ENCODE measurements at places on chromosomes 12 and 14.

GRCh38 chr14:22420598-22421186, 168.3 kb downstream of the DAD1 start:
- no peak for DNase-seq

DNA sequence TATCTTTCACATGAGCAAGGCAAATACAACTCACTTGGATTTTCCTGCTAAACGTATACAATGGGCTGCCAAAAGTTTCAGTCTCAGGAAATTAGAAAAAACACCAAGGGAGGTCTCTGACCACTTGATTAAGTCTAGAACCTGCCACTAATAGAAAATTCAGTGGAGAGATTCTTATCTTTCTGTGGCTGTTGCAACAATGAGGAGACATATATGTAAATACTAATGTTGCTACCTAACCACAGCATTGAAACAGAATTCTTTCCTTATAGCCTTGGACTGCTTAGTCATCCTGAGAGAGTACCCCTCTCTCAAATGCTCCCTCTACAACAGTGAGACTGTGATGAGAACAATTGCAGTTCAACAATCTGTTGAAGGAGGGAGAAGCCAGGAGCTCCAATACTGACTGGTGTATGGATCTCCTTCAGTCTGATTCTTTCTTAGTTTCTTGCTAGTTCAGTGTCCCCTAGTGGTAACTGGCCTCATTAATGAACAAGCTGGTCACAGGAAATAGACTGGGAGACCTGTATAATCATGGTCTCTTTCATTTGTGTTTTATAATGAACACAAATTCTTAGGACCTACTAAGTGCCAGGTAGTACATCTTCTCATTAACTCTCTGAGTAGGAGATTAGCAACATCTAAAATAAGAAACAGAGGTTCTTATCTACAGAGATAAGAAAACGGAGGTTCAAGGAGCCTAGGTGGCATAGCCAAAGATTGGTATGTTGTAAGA, 164.5 kb downstream of the SLC38A4 start:
- no peak for DNase-seq

DNA sequence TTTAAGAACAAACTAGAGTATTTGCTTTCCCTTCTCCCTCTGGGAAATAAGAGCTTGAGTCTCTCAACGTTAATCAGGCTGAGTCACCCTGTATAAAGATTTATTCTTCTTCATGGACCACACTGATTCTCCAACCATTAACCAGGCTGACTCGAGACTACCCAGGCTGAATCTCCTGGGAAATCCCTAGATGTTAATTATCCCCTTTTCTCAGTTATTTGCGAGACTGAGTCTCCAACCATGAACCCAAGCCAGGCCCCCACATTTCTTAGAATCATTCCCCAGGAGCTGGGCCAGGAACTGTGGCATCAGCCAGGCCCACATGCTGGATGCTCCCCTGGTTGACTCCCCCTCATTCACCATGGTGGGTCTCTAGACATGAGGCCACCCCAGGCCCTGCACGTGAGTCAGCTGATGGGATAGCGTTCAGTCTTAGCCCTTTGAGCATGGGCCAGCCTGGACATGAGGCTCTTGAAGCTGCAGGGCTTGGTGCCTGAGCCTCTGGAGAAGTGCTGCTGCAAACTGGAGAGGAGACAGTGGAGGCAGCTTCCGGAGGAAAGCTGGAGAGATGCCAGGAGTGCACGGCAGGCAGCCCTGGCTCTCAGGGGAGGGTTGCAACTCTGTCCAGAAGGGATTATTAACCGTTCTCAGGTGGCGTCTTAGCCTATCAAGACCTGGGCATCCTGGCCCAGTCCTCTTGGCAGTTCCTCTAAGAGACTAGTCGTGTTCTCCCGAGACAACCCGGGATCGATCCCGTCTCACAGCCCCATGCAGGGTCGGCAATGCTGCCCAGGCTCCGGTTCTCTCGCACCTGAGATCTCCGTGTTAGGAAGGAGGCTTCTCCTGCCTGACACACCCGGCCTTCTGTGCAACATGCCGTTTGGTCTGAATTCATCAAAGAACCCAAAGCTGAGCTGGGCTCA, 296.6 kb downstream of the ADGRD1 start:
- DNase-seq: no peak

DNA sequence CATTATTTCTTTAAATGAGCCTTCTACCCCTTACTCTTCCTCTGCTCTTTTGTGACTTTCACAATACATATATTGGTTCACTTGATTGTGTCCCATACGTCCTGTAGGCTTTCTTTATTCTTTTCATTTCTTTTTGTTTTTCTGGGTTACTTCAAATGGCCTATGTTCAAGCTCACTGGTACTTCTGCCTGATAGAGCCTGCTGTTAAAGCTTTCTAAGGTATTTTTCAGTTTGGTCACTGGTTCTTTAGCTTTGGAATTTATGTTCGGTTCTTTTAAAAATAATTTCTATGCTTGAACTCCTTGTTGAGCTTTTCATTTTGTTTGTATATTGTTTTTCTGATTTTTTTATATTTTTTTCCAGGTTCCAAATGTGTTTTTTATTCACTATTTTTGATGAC, 81.9 kb downstream of the E2F7 start:
- DNase-seq: no peak

DNA sequence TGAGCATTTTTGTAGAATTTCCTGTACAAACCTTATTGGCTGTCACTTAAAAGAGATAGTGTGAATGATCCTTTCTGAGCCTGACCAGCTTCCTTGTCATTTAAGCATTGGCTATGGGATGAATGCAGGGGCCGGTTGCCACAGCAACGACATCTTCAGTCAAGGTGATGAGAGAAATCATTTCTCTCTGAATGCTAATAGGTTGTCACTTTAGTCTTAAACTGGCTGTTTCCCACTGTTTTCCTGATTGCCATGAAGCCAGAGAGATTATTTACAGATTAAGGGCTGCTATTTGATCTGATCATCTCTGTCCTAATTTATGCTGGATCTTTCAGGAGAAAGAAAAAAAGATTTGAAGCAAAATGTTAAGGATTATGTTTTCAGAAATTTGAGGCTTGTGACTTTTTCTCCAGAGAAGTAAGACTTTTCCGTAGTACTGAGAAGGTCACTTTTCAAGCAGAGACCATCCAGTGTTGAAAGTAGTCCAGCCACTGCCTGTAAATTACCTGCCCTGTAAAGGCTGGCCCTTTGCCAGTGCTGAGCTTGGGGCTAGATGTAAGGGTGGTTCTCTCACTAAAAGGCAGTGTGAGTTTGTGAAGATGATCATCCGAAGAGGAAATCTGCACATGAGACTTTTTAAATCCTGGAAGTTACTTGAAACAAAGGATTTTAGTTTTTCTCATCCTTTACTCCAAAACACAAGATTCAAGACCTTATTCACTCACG, 235.6 kb downstream of the DACT1 start:
- no peak for DNase-seq

GRCh38 chr12:75812271-75813018, 219.1 kb downstream of the PHLDA1 start:
- DNase-seq: no peak

DNA sequence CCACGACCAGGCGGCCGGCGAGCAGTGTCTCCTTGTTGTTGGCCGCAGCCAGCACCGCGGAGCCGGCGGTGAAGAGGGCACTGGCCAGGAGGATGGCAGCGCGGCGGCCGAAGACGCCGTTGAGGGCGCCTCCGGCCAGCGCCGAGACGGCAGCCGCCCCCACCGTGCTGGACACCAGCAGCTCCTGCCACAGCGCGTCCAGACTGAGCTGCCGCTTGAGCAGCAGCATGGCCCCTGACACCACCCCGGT, 691 bp downstream of the SLC2A13 start:
- DNase-seq: peak; percentile 49

GRCh38 chr12:8483079-8483478, 27.3 kb downstream of the CLEC6A start:
- DNase-seq: no peak

- no peak for DNase-seq
Observed at GRCh38 chr14:20327005-20327869, 5.8 kb downstream of the CCNB1IP1 start.

DNA sequence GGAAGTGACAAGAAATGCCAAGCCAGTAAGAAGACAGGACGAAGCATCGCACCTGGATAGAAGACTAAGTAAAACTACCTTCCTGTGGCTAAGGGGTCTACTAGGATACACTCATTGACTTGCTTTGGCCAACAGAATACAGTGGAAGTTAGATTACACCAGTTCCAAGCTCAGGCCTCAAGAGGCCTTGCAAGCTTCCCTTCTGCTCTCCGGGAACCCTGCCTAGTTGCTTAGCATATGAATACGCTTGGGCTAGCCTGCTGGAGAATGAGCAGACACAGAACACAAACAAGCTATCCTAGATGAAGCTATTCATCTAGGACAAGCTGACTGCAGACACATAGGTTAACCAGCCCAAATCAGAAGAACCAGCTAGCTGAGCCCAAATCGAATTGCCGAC, 97.0 kb downstream of the DPF3 start:
- no peak for DNase-seq

DNA sequence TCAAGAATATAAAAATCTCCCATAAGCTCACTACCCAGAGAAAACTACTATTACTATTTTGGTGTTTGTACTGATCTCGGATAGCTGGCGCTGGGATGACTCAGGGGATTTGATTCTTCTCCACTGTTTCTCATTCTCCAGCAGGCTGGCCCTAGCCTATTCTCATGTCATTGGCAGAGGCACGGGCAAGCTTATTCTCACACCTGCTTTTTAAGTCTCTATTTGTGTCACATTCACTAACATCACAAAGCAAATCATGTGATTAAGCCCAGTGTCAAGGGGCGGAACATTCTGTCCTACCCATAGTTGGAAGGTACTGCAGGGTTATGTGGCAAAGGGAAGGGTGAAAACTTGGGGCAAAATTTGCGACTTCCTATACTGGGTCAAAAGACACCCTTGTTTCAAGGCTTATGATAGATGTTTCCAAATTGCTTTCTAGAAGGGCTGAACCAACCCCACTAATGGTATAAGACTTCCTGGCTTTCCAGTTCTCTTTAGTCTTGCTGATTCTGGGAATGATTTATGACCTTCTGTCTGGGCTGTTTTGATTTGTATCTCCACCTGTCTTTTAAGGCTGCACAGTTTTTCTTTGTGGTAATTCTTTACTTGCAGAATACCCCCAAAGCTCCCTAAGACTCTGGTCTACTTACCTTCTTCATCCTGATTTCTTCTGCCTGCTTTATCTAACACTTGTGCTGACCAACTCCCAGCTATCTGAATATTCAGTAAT, 406.4 kb downstream of the NRXN3 start:
- DNase-seq: no peak

GRCh38 chr14:102088012-102088792, 1.4 kb upstream of the HSP90AA1 start:
- DNase-seq: peak; percentile 18

DNA sequence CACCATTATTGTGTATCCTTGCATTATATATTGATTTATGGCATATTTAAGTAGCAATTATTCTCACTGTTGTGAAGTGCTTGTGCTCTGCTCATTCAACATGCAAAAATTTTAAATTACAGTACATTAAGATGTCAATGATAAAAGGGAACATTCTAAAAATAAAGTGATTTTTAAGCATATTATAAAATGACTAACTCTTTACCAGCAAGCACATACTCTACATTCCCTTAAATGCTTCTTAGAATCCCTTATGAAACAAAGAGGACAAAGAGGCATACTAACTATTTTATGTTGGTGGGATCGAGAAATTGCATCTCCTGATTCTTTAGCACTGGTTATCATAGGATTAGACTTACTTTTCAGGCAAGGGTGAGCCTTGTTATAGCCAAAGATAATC, 46.6 kb upstream of the ZDHHC17 start:
- DNase-seq: no peak

- no peak for DNase-seq
Observed at GRCh38 chr14:79426103-79426755, 785.1 kb downstream of the DIO2 start.

GRCh38 chr14:21399311-21399870, 15.6 kb upstream of the SUPT16H start:
- DNase-seq: no peak

DNA sequence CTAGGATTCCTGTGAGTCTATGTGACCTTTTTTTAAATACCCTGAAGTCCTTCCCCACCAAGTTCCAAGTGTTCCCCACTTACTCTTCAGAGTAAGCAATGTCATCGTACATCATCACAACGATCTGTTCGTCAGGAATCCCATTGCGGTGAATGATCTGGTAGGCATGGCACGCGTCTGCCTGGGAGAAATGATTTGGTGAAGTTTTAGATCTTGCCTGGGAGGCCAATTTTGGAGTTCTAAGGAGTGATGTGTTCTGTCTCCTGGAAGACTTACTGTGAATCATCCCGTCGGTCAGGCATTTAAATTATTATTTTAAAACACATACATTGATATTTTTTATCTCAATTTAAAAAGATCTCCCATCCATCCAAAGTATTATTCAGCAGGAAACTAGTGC, 29.8 kb downstream of the LGMN start:
- no peak for DNase-seq

DNA sequence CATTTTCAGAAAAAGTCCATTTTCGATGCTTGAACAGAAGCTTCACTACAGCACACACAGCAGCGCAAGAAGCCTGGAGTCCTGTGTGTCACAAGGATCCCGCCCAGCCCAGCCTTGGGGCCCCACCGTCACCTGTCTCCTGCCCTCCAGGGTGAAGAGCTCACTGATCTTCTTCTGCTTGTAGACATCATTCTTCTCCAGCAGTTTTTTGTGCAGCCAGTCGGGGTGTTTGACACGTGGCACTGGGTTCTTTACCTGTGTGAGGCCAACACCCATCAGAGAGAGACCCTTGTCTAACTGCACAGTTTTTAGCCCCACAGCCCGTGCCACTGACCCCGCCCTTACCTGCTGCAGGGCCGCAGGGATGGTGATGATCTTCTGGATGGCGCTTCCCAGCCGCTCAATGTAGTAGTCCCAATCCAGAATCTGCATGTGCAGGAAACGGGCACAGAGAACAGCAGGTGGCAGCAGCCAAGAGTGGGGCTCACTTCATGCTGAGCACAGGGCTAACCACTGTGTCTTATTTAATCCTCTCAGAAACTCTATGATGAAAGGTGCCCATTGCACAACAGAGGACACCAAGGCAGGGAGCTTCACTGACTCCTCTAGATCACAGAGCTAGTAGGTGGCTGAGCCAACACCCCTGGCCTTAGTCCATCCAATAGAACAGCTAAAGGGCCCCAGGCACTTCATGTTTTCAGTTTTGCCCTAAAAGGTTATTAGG, 30.0 kb downstream of the POLE start:
- no peak for DNase-seq

- no peak for DNase-seq
Observed at GRCh38 chr12:15534322-15534721, 212.0 kb downstream of the PTPRO start.

GRCh38 chr12:38328306-38328895, 11.8 kb downstream of the ALG10B start:
- no peak for DNase-seq

GRCh38 chr12:57491393-57492280, 3.8 kb downstream of the MARS1 start:
- no peak for DNase-seq

GRCh38 chr14:102164241-102164641, 24.5 kb downstream of the WDR20 start:
- DNase-seq: no peak
